T-helper 17 cell (primary cell): ENCODE measurements at places on chromosomes 16 and 17. TPM values are rescaled to one million over a fixed set of nuclear protein-coding genes. Genes with fewer than 3 reads are reported as not detected.

DNA sequence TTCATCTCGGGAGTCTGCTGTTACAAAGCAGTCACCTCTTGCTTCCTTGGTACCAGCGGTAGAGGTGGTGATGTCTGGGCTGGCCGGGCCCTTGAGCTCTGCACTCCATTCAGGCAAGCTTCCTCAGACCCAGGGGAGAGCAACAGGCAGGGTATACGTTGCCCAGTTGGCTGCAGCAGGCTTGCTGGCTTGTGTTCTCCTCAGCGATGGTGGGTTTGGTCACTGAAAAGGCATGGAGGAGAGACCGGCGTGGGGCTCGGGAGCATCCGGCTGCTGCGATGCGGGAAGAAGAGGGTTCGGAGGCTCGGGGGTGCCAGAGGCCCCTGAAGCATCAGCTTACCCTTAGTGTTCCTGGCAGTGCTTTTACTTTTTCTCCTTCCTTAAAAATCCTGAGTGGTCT, 25.8 kb downstream of the SAP30BP start:
- no peak for DNase-seq

GRCh38 chr16:52069866-52070265, 477.1 kb downstream of the TOX3 start:
- DNase-seq: no peak

DNA sequence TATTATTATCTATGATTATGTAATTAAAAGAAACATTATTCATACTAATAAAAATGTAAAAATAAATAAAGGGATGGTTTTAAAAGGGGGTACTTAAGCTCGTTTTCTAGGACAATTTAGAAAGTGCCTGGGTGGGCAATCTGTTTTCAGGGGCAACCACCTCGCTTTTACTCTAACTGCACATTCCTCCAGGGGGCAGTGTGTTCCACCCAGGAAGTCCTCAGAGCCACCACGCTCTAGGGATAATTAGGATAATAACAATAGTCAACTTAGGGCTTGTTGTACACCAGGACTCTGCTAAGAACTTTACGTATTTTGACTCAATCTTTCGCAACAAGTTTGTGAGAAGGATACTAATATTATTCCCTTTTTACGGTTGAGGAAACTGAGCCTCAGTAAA, 396.7 kb upstream of the MAF start:
- DNase-seq: no peak

DNA sequence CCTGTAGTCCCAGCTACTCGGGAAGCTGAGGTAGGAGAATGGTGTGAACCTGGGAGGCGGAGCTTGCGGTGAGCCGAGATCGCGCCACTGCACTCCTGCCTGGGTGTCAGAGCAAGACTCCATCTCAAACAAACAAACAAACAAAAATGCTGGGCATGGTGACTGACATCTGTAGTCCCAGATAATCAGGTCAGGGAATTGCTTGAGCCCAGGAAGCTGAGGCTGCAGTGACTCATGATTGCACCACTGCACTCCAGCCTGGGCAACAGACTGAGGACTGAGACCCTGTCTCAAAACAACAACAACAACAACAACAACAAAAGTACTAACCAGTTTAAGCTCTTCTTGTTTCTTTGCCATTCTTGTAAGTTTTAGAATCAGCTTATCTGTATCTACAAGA, 383.0 kb upstream of the PMFBP1 start:
- DNase-seq: no peak

DNA sequence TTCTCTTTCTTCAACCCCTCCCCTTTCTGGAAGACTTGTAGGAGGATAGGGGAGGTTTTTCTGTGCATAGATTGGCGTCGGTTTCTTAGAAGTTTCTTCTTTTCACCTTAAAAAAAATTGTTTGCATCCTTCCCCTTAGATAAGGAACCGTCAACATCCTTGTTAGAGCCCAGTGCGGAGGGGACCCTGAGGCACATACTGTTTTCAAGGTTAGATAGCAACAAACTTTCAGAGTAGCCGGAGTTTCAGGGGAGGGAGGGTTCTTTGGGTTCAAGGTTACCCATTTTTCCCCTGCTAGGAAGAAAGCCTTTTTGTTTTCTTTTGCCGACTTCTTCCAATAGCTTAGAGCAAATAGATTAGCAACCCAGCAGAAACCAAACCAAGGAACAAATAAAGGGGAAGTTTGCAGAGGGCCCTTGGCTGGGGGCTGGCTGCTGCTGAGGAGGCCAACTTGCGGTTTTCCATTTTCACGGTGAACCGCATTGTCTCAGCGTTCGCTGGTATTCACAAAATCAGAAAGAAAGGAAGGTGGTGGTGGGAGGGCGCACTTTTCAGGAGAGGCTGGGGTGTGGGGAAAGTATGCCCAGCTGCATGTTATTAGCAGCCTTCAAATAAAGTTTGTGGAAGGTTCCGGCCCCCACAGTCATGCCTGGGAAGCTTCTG, 28.8 kb downstream of the MSI2 start:
- DNase-seq: peak; percentile 10

DNA sequence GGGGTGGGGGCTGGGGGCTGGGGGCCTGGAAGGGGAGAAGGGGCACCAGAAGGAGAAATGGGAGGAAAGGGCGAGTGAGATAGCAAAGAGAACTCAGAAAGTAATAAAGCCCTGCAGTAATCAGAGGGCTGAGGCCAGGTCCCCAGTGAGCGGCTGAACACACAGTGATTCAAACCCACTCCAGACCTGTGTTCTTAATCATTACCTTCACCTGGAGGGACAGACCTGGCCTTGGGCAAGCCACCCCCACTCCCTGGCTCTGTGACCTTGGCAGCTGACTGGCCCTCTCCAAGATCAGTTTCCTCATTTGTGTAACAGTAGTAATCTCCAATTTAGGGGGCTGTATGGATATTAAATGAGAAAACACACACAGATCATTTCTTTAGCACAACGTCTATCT, 150.4 kb downstream of the WWOX start:
- no peak for DNase-seq

DNA sequence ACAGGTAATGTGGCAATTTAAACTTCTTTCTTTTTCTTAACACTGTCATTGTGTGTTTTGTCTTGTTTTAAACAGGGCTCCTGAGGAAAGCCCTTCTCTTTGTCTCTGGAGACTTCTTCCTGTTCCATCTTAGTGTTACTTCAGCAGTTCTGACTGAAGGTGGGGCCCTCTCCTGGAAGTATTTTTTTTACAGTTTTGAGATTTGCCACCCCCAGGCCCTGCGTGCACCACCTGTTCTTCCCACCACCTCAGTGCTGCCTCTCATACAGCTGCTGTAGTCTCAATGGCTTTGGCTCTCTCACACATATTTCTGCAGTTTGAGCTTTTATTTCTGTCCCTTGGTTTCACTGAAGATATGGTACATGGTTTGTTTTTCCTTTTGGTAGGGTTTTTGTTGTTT, 52.5 kb upstream of the ALDH3A1 start:
- no peak for DNase-seq

GRCh38 chr17:75512926-75513640, 2.3 kb downstream of the CASKIN2 start:
- DNase-seq: no peak

- no peak for DNase-seq
Measured at GRCh38 chr17:58918884-58919283, 163.2 kb downstream of the PPM1E start.

Gene MYH13
- not detected for total RNA-seq

DNA sequence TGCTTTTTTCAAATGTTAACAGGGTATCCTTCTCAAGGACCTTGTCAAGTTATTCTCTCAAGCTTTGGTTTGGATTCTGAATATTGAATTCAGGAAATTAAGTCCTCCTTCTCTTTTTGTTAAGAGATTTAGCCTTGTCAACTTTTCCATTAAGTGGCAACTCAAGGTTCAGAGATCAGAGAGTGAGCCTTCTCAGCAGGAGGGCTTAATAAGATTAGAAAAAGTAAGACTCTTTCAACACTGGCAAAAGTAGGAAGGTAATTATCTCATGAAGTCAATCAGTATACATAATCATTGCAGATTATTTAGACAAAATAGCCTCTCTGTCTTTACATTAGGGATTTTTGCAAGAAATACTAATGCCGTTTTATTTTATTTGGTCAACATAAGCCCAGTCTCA, 330.7 kb downstream of the KIF2B start:
- DNase-seq: no peak

DNA sequence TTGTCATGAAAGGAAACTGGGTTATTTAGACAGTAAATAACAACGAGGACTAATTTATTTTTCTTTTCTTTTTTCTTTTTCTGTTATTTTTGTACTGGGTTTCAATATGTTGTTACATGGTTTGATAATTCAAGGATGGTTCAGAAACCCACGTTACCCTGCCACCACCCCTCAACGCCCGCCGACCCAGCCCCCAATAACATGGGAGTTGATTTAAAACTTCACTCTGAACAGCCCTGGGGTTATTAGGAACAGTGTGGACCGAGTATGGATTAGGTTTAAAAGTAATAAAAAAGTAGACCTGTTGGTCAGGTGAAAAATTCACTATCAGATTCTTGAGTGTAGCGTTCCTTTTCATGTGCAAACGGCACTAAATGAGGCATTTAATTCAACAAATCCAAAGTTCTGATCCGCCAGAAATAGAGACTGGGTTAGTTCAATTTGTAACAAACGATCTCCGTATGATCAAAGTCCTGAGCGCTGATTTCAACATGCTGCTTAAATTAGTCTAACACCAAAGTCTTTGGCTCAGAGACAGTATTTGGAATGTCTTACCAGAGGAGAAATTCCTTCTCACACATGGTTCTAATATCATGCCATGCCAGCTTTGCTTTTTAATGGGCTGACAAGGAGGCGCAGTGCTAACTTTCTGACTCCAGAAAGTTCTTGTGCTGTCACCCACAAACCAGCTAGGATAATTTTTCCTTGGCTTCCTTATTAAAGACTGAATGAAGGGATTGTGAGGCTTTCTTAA, 173.1 kb upstream of the IRX3 start:
- no peak for DNase-seq

DNA sequence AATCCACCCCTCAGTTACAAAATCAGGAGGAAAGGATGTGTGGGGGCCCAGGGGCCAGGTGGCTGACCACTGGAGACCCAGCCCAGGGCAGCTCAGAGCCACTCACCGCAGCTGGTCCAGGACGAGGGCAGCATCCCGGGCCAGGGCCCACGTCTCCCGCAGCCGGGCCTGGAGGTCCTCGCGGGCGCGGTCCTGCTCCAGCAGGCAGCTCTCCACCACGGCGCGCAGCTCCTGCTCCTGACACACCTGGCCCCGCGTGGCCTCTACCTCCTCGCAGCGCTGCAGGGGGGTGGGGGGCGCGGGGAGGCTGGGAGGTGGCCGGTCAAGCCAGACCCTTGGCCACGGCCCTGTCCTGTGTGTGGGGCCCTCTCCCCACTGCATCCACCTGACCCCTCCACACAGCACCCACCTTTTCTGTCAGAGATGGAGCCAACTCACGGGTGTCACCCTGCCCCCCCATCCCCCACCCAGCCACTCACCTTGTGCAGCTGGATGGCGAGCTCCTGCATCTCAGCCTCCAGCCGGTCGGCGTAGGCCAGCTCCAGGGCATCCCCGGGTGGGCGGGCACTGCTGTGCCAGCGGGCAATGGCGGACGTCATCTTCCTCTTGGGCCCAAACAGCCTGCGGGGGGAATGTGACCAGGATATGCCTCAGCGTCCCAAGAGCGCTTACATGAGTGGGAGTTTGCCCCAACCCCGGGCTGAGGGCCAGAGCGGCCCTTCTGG, 5.1 kb downstream of the NUDT16L1 start:
- DNase-seq: no peak
